Thyroid gland (tissue), 4 donors: ENCODE measurements at places on chromosomes 3 and 15. TPM values are rescaled to one million over a fixed set of nuclear protein-coding genes. Genes with fewer than 3 reads are reported as not detected.

GRCh38 chr3:6862880-6863195 is 1.9 kb downstream of the GRM7 start:
- H3K27ac ChIP-seq = no peak overlapping the region
- no peaks in the 10 kb centered on the region for H3K27me3 ChIP-seq
- H3K4me1 ChIP-seq = no peaks in the 10 kb centered on the region
- DNase-seq = no peak

SLC6A6 gene
- total RNA-seq = 51.2 TPM

- no peak for DNase-seq
- H3K4me3 ChIP-seq = no peak overlapping the region
- no peaks in the 10 kb centered on the region for H3K27me3 ChIP-seq
- H3K4me1 ChIP-seq = no peaks in the 10 kb centered on the region
These were observed 39.1 kb downstream of the SCAPER start for GRCh38 chr15:76866008-76866407.

GRCh38 chr3:32817558-32818228 is at the start of gene TRIM71:
TSS of gene TRIM71 (plus strand) at chr3:32817997. CDS start at chr3:32818081, 84 bp downstream.
- DNase-seq = no peak
- peak within 1 kb of the TSS; percentile 15 for H3K4me3 ChIP-seq
- H3K27me3 ChIP-seq = peaks cover 7% of the 10 kb centered on the region
- H3K27ac ChIP-seq = no peak within 1 kb of the TSS
- no peaks in the 10 kb centered on the region for H3K36me3 ChIP-seq

- H3K4me1 ChIP-seq = peaks cover 23% of the 10 kb centered on the region
- H3K36me3 ChIP-seq = no peaks in the 10 kb centered on the region
- no peaks in the 10 kb centered on the region for H3K27me3 ChIP-seq
- H3K27ac ChIP-seq = no peak overlapping the region
- no peak for DNase-seq
These were observed 42.6 kb downstream of the PAQR5 start for GRCh38 chr15:69341356-69341755.

FGF7 gene
- total RNA-seq = 43.4 TPM

SCG5 gene
- 10.4 TPM for total RNA-seq

DNA sequence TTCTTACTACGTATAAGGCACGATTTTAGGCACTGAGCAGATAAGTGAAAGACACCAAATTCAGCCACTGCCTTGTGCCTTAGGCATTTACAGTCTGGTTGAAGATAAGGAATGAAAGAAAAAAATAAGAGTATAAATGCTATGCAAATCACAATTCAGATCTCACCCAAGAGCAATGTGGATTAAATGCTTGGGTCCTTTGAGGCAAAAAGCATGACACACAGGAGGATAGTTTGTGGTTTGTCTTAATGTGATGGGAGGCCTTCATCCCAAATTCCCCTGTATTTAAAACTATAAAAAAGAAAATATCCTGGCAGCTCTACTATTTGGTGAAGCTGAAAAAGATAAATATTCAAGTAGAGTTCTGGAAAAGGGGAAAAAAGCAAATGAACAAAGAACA is 79.8 kb downstream of the TGFBR2 start:
- peaks cover 52% of the 10 kb centered on the region for H3K4me1 ChIP-seq
- no peak for DNase-seq
- no peaks in the 10 kb centered on the region for H3K27me3 ChIP-seq
- no peaks in the 10 kb centered on the region for H3K36me3 ChIP-seq
- H3K27ac ChIP-seq = no peak overlapping the region
- H3K4me3 ChIP-seq = no peak overlapping the region

DNA sequence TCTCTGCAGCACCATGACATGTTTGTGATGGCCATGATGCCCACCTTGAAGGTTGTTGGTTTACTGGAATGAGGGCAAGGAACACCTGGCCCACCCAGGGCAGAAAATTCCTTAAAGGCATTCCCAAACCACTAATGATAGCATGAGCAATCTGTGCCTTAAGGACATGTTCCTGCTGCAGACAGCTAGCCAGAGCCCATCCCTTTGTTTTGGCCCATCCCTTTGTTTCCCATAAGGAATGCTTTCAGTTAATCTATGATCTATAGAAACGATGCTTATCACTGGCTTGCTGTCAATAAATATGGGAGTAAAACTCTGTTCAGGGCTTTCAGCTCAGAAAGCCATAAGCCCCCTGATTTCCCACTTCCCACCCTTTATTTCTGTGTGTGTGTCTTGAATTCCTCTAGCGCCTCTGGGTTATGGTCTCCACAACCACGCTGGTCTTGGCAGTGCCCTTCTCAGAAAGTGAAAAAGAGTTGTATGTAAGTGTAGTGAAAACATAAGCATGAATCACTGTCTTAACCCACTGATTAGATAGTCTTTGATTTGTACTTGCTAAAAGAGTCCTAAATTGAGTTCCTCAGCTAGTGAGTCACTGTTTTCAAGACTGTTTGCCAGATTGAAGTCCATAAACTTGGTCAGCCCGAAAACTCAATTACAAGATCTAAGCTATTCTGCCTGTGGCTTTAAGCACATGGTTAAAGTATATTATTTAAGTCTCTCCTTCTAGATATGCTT is 19.0 kb upstream of the CCR2 start:
- no peak overlapping the region for H3K27ac ChIP-seq
- H3K4me1 ChIP-seq = no peaks in the 10 kb centered on the region

RTP3 gene
- not detected for total RNA-seq

GRCh38 chr3:140896997-140897396 is 44.6 kb upstream of the SLC25A36 start:
- no peak overlapping the region for H3K27ac ChIP-seq
- DNase-seq = no peak
- H3K4me3 ChIP-seq = no peak overlapping the region
- H3K27me3 ChIP-seq = no peaks in the 10 kb centered on the region
- H3K36me3 ChIP-seq = no peaks in the 10 kb centered on the region

DNA sequence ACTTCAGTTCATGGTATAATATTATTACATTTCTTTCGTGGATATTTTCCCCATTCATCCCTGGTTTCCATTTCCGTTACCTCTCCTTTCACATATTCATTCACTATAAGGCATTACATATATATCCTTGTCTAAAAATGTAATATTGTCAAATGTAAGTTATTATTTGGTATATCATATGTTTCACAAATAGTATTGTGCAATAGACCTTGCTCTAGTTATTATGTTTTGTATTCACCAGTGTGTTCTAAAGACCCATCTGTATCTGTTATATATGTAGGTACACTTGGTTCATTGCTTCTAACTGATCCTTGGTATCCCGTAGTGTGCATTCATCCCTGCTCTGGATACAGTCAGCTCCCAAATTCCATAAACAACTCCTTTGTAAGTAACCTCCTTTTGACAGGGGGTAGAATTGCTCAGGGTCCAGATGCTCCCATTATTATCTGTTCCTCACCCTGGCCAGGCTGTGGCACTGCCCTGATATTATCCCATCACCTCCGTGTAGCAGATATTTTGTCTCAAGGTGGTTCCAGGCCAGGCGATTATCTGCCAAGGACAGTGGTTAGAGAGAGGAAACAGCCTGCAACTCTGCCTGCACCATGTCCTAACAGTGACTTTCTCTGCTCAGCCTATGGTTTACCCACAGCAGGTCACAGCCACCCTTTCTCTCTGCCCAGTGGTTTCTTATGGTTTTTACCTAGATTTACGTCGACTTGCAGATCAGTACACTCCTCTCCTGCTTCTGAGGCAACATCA is 29.2 kb downstream of the PAQR9 start:
- no peaks in the 10 kb centered on the region for H3K36me3 ChIP-seq
- no peaks in the 10 kb centered on the region for H3K27me3 ChIP-seq

ITIH3 gene
- 1.3 TPM for total RNA-seq

MST1R gene
- 1.7 TPM for total RNA-seq

GP5 gene
- total RNA-seq = 0.39 TPM

DNA sequence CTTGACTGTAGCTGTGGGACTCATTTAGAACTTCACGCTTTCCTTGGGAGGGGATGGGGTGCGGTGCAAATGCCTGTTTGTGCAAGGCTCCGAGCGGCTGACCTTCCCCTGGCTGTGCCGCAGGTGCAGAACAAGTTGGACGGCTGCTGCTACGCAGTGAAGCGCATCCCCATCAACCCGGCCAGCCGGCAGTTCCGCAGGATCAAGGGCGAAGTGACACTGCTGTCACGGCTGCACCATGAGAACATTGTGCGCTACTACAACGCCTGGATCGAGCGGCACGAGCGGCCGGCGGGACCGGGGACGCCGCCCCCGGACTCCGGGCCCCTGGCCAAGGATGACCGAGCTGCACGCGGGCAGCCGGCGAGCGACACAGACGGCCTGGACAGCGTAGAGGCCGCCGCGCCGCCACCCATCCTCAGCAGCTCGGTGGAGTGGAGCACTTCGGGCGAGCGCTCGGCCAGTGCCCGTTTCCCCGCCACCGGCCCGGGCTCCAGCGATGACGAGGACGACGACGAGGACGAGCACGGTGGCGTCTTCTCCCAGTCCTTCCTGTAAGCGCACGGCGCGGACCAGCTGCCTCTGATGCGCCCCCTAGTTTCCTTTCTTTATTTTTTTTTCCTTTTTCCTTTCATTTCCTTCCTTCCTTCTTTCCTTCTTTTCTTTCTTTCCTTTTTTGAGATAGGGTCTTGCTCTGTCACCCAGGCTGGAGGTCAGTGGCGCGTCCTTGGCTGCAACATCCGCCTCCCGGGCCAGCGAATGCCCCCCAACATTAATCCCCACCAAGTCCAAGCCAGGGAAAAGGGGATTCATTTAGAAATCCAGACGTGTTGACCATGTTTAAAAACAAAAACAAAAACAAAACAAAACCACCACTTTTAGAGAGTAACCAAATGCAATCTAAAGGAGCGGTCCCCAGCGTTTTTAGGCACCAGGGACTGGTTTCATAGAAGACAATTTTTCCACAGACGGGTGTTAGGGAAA is 42.7 kb downstream of the EIF2AK4 start:
- H3K27me3 ChIP-seq = no peaks in the 10 kb centered on the region

DNA sequence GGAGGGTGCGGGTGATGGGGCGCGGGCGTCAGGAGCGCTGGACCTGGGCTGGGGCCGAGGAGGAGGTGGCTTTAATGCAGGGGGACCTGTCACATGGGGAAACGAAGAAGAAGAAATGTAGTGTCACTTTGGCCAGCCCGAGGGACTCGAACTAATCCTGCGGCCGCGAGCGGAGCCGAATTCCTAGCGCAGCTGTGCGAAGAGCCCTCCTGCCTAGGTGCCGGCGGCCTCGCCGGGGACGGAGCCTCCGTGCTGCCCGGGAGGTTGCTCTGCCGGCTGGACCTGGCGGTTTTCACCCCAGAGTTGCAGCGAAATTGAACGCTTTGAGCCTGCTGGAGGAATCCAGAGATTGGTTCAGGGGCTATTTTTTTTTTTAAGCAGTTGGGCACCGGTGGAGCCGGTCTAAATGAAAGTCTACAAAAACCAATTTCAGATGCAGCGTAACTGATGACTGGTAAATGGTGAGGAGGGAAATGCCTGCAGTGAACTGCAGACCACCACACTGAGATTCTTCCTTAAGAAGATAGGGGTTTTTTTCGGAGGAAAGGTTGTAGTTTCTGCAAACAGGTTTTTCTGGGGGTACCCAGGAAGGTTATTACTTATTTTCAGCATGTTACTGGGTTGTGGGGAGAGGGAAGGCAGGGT is 662 bp downstream of the TMEM108 start:
- H3K27ac ChIP-seq = no peak overlapping the region
- H3K4me1 ChIP-seq = peaks cover 15% of the 10 kb centered on the region
- peak; percentile 48 for DNase-seq
- no peaks in the 10 kb centered on the region for H3K27me3 ChIP-seq
- peak overlapping the region; percentile 44 for H3K4me3 ChIP-seq
- no peaks in the 10 kb centered on the region for H3K36me3 ChIP-seq

CCR9 gene
- not detected for total RNA-seq

DNA sequence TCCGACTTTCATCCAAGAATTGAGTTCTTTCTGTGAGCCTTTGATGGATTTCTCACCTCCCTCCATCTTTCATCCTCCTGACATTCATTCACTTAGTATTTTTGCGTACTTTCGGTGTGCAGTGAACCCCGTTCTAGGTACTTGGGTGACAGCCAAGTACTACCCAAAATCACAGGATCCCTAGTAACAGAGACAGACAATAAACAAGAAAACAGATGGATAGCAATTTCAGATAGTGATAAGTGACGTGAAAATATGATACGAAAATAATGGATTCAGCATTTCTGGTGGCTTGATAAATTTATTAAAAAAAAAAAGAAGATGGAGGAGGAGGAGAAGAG is 264 bp upstream of the CMTM6 start:
- H3K4me3 ChIP-seq = peak overlapping the region; percentile 94
- DNase-seq = no peak
- no peaks in the 10 kb centered on the region for H3K27me3 ChIP-seq
- no peaks in the 10 kb centered on the region for H3K36me3 ChIP-seq

LPP gene
- 84.0 TPM for total RNA-seq

DNA sequence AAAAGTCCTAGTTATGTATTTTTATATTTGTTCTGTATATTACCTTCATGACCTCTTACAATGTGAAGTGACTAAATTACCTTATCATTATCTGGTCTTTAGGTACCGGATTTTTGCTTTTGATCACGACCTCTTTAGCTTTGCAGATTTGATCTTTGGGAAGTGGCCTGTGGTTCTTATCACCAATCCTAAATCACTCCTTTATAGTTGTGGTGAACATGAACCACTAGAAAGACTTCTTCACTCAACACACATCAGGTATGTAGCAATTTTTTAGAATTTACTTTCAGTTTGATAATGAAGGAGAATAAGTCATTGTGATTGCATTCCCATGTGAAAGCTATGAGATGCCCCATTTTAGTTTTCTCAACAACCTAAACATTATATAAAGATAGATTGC is 18.3 kb downstream of the TMEM62 start:
- H3K27me3 ChIP-seq = no peaks in the 10 kb centered on the region
- DNase-seq = no peak
- no peak overlapping the region for H3K4me3 ChIP-seq
- H3K4me1 ChIP-seq = no peaks in the 10 kb centered on the region

DNA sequence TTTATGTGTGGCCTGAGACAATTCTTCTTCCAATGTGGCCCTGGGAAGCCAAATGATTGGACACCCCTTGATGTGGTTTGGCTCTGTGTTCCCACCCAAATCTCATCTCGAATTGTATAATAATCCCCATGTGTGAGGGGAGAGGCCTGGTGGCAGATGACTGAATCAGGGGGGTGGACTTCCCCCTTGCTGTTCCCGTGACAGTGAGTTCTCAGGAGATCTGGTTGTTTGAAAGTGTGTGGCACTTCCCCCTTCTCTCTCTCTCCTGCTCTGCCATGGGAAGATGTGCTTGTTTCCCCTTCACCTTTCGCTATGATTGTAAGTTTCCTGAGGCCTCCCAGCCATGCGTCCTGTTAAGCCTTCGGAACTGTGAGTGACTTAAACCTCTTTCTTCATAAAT is 60.1 kb upstream of the PARL start:
- no peaks in the 10 kb centered on the region for H3K4me1 ChIP-seq
- H3K4me3 ChIP-seq = no peak overlapping the region
- no peak overlapping the region for H3K27ac ChIP-seq

- no peak overlapping the region for H3K27ac ChIP-seq
- DNase-seq = peak; percentile 55
- no peaks in the 10 kb centered on the region for H3K27me3 ChIP-seq
- H3K4me3 ChIP-seq = no peak overlapping the region
- no peaks in the 10 kb centered on the region for H3K4me1 ChIP-seq
- no peaks in the 10 kb centered on the region for H3K36me3 ChIP-seq
These were observed 60.7 kb downstream of the ZDHHC19 start for GRCh38 chr3:196150481-196150880.

- H3K4me3 ChIP-seq = no peak overlapping the region
- H3K4me1 ChIP-seq = no peaks in the 10 kb centered on the region
- H3K27me3 ChIP-seq = no peaks in the 10 kb centered on the region
- no peak overlapping the region for H3K27ac ChIP-seq
These were observed 71.0 kb downstream of the ARIH1 start for GRCh38 chr15:72545156-72545555.
